ENCODE measurements at places on chromosomes 2 and 18.
A peak's percentile ranks its signal among the peaks of the same experiment; 100 is the strongest.

GRCh38 chr2:172655838-172656573 is 79.6 kb upstream of the RAPGEF4 start:
- no peak for DNase-seq

DNA sequence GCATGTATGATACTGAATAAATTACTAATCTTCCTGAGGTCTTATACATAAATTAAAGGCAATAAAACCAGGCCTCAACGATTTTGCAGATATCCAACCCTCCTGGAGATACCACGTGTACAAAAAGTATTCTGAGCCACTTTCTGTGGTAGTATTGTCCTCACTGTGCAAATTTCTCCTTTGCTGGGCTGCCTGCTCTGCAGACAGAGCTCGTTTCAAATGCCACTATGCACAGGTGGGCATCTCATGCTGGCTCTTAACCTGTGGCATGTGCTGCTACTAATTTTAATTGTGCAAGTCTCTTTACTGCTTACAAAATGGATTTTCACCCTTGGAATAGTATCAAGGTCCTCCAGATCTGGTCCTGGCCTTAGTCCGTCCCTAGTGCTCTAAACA is 66.4 kb upstream of the SLC16A14 start:
- no peak for DNase-seq

DNA sequence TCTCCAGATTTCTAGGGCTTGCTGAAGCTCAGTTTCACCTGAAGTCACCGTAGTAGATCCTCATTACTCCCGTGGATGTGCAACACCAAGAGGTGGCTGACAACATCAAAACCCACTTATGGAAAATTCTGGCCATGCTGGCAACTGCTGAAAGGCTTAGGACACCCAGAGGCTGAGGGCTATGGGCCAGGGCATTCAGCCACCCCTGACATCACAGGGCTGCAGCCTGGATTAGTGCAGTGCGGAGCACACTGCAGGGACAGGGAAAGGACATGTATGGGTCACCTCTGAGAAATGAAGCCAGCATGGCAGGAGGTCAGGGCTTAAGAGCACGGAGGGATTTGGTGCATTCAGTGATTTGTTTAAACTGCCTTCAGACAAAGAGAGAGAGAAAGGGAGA is 300.6 kb downstream of the TDRD15 start:
- DNase-seq = no peak

DNA sequence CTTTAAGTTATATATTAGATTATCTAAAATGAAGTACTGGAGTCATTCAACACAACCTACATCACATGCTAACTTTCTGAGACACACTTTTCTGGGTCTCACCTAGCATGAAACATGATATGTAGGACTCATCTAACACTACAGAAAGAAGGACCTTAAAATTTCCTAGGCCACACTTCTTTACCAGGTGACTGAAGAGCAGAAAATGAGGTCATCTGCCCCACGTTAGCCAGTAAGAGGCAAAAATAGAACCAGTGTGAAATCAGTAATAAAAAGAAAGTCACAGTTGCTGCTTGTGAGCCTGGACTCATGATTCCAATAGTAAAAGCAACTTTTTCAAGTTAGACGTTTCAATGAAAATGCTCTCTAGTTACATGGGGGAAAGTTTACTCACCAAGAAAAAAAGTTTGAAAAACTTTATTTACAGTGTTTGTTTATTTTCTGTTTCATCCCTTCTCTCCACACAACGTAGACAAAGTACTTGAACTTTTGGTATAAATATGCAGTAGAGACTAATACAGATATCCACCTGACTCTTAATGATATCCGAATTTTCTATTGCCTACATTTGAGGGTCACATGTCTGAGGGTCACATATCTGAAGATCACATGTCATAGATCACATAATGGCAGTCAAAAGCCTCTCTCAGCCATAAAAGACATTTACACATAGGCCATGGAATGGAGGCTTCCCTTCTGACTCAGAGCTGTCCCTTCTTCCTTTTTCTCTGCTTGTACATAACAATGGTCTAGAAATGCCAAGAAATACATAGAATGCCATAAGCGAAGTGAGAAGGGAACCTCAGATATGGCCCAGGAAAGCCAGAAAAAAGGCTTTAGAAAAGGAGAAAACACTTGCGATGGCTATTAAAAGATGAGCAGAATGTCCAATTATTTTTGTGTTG is 362.9 kb downstream of the ZEB2 start:
- no peak for DNase-seq

DNA sequence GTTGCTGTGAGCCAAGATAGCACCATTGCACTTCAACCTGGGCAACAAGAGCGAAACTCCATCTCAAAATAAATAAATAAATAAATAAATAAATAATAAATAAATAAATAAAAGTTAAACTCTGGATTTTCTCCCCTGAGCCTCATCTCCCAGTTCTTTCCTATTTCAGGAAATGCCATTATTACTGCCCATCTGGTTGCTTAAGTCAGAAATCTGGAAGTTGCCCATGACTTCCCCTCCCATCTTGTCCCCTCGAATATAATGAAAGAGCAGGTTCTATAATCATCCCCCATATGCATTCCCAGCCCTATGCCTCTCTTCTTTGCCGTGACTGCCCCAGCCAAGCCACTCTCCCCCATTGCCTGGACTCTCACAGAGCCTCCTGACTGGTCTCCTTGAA is 4.2 kb upstream of the PSD4 start:
- no peak for DNase-seq

DNA sequence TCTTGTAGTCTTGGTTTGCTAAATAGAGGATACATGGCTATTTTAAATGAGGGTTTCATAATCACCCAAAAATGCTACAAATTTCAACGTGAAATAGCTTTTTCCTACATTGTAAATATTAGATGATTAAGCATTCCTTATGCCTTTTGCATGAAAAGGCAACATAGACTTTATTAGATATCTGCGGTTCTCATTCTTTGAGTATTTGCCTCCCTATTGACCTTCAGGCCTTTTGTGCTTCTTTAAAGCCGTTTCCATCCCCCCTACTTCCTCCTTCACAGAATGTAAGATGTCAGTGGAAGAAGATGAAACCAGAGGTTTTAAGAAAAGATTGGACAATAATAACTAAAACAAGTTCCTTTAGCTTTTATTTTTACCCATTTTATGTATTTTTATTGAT is 144.1 kb downstream of the UBE2E3 start:
- DNase-seq = peak; percentile 48

DNA sequence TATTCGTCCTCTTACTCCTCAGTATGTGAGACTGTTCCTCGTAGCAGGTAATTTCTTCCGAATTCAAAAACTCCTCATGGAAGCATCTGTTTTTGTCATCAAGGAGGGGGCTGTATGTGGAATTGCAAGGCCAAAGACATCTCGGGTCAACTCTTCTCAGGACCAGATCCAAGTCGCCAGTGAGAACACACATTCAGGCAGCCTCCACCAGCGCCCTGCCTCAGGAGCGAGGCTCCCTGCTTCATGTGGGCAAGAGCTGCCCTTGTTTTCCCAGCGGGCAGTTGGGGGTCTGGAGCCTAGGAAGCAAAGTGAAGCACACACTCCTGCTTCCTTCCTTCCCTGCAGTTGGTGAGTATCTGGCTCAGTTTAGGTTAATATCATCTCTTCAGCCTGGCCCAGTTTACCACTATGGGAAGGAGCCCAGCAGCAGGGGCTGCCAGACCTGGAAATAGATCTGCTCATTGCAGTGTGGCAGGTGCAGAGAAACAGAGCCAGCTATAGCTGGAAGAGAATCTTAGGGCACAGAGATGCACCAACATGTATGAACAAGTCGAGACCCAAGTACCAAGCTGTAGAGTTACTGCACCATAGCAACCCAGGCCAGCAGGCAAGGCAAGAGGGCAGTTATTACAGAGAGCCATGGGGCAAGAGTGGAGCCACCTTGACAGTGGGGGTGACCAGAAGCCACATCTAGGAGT is 25.3 kb downstream of the TMEM127 start:
- no peak for DNase-seq

DNA sequence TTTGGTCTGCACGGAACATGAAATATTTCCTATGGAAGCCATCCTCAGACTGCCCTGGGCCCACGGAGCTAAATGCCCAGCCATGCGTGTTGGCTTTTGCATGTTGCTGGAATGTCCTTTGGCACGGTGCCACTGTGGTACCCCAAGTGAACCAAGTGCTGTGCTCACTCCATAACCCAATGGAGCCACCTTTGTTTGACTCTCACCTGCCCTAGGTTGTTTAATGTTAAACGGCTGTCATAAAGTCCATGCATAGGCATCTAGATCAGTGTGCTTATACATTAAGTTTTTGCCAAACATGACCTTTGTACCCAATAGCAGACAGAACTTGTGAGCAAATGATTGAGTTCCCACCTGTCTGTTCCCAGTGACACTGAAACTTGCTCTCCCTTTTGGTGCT is 59.9 kb upstream of the TMEM87B start:
- DNase-seq = no peak

DNA sequence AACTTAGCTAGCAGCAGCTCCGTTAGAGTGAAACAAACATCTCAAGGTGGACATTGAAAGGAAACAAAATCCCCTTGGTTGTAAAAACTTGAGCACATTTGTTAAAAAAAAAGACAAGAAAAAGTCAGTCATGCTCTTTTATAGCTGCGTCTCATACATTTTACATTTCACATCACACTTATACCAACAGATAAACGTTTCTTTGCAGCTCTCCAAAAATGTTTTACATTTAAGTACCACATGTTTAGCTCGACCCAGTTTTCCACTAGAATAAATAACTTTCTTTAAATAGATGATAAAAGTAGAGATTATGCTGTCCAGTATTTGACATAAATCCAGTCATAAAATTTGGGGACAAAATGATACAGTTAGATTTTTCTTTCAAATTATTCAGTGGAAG is 297.0 kb upstream of the ST6GAL2 start:
- no peak for DNase-seq

GRCh38 chr18:43760010-43760409 is 482.7 kb upstream of the SYT4 start:
- no peak for DNase-seq

DNA sequence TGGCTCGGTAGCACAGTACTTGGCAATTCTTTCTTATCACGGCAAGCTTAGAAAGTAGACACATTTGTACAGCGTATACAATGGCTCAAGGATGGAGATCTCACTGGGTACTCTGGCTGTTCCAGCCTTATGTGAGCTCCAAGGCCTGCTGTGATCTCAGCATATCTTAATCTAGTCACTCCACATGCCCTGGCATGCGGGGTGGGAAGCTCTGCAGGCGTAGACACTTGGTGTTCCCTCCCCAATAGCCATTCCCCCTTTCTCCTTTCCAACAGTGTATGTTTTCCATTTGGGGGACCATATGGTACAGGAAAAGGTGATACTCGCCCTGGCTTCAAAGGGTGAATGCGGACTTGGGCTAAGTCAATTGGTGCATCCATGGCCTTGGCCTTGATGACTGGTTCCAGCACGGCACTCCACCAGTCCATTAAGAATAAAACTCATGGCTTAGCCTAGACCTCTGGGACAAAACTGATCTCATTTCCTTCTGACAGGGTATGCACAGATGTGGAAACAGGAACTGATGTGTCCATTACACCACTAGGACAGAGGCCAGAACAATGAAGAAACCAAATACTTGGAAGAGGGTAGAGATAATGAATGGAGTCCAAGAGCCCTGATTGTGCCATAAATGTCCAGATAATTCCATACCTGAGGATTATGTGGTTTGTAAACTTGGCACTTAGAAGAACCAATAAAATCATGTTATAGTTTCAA is 28.4 kb downstream of the TGIF1 start:
- DNase-seq = no peak

GRCh38 chr2:5749347-5749746 is 57.2 kb downstream of the SOX11 start:
- DNase-seq = no peak

DNA sequence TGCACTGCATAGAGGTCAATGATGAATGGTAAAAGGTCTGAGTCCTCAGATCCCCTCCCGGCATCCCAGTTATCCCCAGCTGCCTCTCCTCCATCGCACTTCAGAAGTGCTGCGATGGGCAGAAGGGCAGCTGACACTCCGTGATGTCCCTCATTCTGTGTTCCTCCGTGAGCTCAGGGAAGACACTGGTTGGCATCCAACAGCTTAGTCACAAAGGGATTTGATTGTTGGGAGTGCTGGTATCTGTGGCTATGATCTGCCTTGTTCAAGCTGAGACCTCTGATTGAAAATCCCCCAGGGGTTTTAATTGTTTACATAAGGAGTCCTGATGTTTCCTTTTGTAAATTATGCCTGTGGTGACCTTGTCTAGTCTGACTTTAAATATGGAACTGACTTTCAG is 19.0 kb upstream of the SAG start:
- DNase-seq = no peak

- DNase-seq = no peak
Observed at GRCh38 chr2:32715981-32716380, 88.1 kb downstream of the TTC27 start.

DNA sequence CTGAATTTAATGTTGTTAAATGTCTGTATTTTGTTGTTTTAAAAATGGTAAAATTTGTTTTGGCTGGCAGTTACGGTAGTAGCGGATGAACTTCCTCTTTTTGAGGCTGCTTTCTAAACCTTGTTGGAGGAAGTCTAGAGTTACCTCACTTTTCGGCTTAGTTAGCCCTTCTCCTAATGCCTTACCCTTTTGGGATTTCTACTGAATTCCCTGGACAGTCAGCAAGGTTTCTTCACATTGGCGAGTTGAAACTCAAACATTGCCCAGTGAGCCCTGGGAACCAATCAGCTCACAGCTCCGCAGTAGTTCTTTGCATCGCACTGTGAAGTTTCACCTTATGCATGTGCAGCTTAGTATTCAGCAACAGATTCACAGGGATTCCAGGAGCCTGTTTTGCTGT is 55.2 kb downstream of the TMEM247 start:
- DNase-seq = no peak

GRCh38 chr2:102130647-102130991 is 11.9 kb upstream of the IL1R1 start:
- no peak for DNase-seq

DNA sequence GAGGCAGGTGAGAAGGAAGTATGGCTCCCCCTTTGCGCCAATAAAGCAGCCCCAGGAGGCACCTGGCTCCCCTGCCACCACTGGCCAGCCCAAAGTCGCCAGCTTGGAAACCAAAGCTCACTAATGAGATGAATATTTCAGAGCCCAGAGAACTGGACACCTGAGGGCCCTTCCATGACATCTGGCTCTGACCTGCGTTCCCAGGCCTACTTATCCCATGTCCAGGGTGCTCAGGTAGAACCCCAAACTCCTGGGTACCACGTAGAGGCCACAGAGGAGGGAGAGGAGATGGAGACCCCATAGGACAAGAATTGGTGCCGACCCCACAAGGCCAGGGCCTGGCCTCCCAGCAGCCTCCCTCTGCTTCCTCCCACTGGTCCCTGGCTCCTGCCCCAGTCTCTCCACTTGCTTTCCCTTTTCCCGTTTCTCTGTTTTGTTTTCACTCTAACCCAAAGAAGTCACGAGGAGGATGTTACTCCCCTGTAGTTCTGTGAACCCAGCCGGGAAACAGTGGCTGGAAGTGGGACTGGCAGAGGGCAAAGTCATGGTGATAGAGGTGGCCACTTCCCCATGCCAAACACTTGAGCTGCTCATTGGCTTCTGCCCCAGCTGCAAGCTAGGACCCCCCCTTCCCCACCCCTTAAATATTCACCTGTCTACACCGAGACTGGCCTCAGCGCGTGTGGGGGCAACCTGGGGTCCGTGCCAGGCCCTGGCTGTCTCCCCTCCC is 820 bp downstream of the TMBIM1 start:
- no peak for DNase-seq

GRCh38 chr2:11642972-11643371 is 27.0 kb downstream of the NTSR2 start:
- no peak for DNase-seq

All from CD4-positive, alpha-beta T cell treated with Interleukin-12 subunit alpha and Interleukin-12 subunit beta, for 1 hour (primary cell).